ENCODE measurements at places on chromosomes 5 and 9.

DNA sequence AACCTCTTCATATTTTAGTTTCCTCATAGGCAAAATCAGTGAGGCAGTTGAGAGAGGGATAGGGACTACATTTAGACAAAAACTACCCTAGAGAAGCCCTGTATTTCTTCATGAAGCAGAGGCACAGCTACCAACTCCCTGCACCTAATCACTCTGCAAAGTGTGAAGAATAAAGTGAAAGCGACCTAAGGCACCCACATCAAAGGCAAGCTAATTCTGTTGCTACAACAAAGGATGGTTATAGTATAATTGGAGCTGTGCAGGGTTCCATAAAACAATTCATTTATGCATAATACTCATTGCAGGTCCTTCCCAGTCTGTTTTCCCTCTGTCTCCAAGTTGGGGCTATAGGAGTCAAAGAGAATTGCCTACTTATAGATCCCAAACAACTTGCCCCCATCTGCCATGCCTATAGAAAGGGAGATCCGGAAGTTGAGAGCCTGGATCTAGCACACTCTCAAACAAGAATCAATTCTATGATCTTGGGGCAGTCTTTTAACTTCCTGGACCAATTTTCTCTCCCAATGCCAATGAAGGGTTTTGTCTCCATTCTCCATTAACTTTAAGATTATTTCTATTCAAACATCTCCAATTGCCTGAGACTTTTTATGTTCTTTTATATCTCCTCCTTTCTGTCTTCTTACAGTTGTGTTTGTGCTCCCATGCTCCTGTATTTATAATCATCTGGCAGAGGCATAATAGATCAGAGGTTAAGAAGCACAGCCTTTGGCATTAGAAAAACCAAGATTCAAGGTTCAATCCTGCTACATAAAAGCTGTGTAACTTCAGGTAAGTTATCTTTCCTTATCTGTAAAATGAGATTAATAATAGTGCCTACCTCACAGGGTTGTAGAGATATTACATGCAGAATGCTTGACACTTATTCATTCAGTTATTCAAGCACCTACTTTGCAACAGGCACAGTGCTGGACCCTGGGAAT is 56.0 kb upstream of the PTGER4 start:
- no peak for DNase-seq

GRCh38 chr5:65137631-65138030 is 344.1 kb downstream of the ADAMTS6 start:
- no peak for DNase-seq

DNA sequence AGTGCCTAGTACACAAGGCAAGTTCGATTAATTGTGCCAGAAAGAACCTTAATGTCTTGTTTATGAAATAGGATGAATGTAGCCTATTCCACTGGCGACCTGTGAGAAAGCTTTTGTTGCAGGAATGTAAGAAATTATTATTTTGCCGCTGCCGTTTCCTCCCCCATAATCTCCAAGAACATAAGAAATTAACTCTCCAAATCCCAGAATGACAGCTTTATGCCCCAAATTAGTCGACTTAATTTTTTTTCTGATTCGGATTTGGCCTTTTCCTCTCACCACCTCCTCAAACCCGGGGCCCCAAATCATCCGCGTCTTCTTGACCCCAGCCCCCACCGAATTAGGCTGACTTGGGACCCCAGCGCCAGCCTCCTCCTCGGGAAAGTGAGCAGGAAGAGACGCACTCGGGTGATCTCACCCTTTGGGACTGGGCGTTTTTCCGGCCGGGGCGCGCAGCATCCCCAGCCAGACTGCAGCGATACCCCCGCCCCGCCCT is 682 bp upstream of the SPTAN1 start:
- DNase-seq, result no peak

GRCh38 chr9:123049589-123050222 is 16.2 kb downstream of the GPR21 start:
- DNase-seq, result no peak

GRCh38 chr5:118580949-118581348 is 407.4 kb downstream of the DTWD2 start:
- no peak for DNase-seq

- no peak for DNase-seq
Measured at GRCh38 chr9:38228331-38229103, 159.5 kb upstream of the SHB start.

- no peak for DNase-seq
Measured at GRCh38 chr5:67900514-67900913, 315.0 kb upstream of the PIK3R1 start.

- no peak for DNase-seq
Measured at GRCh38 chr5:151901611-151902010, 23.0 kb downstream of the GLRA1 start.

DNA sequence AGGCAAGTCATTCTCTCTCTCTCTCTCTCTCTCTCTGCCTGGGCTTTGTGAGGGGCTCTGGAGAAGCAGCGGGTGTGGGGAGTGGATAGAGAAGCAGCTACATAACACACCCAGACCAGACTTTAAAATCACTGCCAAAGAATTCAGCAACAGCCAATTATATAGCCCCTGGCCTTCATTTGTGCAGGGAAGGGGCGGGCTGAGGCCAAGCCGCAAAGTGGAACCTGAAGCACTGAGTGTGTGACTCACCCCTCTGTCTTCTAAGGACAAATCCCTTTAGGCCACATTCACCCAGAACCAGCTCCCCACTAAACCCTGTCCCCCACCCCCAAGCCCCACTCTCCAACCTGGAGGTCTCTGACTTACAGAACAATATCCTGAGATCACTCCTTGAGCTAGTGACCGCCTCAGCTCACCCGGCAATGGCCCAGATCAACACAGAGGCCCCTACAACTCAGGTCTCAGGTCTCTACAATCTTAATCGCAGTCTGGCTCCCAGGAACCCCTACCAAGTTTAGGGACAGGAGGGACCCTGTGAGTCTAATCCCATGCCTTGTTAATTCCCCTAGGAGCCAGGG is 6.0 kb downstream of the B4GALT1 start:
- DNase-seq, result no peak

GRCh38 chr5:81609810-81610375 is 141.0 kb downstream of the SSBP2 start:
- no peak for DNase-seq

GRCh38 chr5:174425271-174425963 is 299.0 kb upstream of the MSX2 start:
- no peak for DNase-seq

DNA sequence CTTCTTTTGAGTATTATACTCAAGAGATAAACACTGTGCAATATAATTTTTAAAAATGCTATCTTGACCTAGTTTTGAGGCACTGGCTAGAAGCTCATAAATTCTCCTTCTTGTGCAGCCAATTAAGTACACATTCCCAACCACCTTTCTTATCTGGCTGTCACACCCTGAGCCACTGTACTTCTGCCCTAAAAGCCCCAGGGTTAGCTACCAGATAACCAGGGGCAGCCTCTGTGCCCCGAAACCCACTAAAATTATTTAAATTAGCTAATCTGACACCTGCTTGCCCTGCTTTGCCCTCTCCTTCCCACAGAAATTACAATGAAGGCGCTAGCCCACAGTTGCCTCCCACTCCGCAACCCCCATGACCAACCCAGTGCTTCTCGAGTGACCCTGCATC is 597.3 kb upstream of the TYRP1 start:
- no peak for DNase-seq

GRCh38 chr9:18891946-18892670 is 140.9 kb downstream of the SAXO1 start:
- no peak for DNase-seq

- DNase-seq, result no peak
Measured at GRCh38 chr9:98356326-98356725, 100.9 kb upstream of the TBC1D2 start.

DNA sequence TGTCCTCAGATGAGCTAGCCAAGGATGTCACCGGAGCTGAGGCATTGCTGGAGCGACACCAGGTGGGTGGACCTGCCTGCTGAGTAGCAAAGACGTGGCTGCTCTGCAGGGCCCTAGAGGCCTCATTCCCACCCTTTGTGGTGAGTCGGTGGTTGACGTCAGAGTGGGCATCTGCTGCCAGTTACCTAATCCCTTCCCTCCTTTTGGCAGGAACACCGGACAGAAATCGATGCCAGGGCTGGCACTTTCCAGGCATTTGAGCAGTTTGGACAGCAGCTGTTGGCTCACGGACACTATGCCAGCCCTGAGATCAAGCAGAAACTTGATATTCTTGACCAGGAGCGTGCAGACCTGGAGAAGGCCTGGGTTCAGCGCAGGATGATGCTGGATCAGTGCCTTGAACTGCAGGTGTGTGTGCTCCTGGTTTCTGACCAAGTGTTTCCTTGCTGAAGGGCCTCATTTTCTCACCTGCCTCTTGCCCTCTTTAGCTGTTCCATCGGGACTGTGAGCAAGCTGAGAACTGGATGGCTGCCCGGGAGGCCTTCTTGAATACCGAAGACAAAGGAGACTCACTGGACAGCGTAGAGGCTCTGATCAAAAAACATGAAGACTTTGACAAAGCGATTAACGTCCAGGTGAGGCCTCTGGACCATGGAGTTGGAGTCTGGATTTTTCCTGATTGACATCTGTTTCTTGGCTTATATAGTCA is 48.9 kb downstream of the DYNC2I2 start:
- no peak for DNase-seq
